ENCODE measurements at places on chromosomes 3 and 15.

DNA sequence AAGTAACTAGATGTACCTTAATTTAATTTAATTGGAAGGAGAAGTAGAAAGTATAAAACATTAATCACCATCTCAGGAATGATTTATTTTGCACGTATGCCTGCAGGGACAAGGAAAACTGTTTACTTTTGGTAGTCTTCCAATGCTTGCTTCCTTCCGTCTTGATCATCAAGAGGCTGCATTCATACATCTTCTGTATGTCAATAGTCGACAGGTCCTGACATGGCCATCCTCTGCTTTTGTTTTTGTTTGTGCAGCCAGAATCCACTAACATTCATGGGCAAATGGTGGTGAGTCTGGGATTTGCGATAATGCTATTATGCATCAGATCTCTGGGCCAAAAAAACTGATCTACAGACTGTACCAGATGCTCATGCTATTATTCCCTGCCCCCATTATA lies 56.6 kb upstream of the ZPLD1 start:
- peak; percentile 67 for DNase-seq

- no peak for DNase-seq
These were observed 219.4 kb upstream of the GBE1 start for GRCh38 chr3:81980596-81981494.

DNA sequence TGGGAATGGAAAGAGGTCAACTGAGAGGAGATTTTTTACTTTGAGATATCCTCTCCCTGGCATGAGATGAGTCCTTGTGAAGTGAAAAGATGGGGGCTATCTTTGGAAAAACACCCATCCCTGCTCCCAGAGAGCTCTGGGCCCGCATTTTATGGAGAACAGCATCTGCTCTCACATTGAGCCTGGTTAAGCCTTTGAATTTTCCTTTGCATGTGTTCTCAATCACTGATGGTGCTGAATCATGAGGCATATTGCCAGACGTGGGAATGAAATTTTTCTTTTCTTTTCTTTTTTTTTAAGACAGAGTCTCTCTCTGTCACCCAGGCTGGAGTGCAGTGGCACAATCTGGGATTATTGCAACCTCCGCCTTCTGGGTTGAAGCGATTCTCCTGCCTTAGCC lies 24.4 kb downstream of the TMEM45A start:
- no peak for DNase-seq

DNA sequence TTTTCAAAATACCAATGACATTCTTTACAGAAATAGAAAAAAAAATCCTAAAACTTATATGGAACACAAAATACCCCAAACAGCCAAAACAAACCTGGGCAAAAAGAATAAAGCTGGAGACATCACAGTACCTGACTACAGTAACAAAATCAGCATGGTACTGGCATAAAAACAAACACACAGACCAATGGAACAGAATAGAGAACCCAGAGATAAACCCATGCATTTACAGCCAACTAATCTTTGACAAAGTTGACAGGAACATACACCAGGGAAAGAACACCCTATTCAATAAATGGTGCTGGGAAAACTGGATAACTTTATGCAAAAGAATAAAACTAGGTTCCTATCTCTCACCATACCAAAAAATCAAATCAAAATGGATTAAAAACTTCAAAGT lies 36.4 kb downstream of the SCAPER start:
- DNase-seq, result no peak

GRCh38 chr3:88641033-88641604 lies 466.3 kb upstream of the EPHA3 start:
- no peak for DNase-seq

DNA sequence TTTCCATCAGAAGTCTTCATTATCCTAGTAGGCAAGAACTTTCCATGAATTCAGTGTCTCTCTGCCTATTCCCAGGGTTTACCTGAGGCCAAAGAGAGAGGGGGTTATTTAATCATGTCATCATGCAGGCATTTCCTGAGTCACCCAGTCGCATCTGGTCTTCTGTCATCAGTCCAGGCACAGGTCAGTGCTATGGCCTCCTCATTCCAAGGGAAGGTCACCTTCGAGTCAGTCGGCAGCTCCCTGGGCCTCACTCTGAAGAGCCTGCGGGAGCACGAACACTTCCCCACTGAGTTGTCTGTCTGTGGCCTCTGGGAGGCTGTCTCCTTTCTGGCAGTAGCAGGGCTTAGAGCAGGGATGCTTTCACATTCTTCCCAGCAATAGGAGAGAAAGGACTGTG lies 26.2 kb upstream of the LRTM1 start:
- DNase-seq, result no peak

DNA sequence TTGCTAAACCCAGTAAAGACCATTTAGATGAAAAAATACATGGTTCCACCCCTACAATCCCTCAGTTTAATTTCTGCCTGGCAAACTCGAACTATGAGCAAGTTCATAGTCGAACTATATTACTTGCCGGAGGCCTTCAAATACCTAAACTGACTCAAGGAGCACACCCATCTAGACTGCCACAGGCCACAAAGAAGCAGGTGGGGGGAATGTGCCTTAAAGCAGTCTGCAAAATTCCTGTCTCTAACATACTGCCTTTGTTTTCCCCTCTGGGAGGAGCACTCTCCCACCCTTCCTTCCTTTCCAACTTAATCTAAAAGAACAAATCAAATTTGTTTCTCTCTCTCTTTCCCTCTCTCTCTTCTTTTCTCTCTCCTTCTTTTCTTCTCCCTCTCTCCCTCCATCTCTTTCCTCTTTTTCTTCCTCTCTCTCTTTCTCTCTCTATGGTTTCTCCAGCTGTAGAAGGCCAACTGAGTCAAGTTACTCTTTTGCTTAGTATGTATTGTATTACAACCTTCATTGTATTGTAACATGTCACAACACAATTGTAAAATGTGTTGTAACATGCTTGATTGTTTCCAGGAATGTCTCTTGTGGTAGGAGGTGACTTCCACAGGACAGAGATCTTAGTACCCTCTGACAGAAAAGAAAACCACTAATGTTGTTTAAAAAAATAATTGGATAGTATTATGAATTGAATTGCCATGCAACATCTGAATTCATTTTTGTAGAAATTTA lies 496.3 kb downstream of the ROBO2 start:
- no peak for DNase-seq

DNA sequence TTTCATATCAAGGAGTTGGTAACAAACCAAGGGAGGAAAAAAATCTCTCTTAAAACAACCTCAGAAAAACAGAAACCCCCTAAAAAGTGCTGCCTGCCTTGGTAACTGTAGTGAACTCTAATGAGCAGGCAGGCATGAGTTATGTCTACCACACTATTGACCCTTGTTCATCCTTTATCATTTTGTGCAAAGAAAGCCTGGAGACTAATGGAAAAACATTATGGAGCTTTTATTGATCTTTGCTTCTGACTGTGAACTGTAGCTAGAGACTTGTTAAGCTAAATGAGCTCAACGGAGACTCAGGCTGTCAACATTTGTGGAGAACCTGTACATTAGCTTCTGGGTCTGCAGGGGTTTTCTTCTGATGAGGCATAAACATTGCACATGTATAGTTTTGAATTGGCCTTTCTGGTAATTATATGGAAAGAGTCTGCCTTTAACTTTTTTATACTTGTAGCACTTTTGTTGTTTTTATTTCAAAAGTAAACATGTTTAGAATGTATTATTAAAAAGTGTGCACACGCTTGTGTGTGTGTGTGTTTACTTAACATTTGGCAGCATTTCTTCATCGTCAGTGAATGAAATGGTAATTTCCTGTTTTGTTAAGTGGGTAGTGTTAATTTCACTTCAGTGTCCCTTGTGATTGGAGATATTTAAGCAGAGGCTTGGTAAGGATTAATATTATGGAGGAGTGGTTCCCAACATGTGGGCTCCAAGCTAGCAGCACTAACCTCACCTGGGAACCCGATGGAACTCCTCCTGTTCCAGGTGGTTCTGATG lies 15.9 kb upstream of the SPTSSB start:
- DNase-seq, result no peak

GRCh38 chr15:62277816-62278394 lies 112.8 kb upstream of the C2CD4B start:
- DNase-seq, result no peak

DNA sequence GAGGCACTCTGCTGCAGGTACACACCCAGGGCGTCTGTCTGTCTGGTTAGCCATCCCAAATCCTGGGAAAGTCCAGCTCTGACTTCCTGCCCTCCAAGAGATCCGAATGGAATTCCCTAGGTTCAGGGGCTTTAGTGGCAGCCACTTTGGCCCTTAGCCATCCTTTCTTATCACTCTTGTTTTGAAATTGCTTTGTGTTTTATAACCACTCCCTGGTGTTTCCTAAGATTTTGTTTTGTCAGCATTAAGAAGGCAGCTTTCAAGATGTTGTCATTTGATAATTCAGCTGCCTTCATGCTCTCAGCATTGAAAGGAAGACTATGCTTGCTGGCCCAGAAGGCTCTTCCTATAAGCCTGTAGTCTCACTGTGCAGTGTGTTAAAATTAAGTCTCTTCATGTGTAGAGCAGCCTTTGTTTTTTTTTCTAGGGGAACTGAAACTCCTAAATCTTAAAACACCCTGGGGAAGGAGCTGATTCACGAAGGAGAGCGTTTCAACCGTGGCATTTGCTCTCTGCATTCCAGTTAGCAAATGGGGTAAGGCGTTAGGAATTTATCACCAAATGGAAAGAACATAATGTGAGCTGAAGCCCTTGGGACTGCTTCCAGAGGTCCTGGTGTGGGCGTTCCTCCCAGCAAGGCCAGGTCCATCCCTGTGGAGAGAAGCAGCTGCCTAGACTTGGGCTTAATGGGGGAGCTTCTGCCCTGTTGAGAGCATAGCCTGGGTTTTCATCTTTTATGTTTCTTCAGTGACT lies 14.2 kb upstream of the CLEC3B start:
- DNase-seq, result no peak

DNA sequence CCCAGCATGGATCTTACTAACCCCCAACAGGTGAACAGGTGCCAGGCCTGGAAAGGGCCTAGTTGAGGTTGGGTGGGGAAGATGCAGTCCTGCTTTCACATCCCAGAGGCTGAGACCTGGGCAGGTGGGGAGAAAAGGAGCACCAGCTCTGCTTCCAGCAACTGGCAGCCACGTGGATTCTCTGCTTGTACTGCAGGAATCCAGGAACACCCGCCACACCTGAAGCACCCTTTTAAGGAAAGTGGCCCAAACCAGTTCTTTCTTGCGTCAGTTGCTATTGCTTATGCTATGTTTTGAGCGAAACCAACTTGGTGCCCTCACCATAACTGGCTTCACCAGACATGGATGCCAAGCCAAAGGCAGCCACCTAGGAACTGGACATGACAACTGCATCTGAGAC lies 28.1 kb upstream of the NEO1 start:
- no peak for DNase-seq

DNA sequence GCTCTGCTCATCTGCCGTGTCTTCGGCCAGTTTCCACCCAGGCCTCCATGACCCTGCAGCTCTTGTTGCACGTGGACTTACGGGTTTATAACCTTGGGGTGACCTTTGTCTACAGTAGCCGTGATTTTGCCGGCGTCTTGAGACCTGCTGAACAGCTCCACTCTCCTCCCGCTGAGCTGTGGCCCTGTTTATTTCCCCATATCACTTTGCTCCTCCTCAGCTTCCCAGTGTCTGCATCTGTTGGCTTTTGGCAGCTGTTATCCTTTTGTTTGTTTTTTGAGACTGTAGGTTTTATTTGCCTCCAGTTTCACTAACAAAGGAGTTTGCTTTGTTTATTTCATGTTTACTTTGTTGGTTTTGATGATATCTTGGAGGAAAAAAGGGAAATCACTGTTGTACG lies 29.3 kb upstream of the SLC28A1 start:
- no peak for DNase-seq

DNA sequence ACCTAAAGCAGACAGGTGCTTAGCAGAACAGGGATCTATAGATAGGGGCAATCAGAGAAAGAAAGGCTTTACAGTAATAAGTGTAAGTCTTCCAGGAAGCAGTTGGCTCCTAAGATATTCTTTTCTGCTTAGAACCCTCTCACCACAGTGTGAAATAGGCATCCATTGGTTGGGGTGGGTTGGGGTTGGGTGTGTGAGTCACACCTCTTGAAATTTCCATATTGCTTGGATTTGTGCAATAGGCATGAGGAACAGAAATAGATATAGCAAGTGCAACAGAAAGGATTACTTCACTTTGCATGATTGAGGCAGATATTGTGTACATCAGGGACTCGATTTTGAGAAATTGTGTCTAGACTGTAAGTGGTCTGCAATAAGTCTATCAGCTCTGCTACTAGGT lies 200.1 kb upstream of the GAP43 start:
- DNase-seq, result no peak

Measured in NCI-H1930 (cell line).